ENCODE measurements at places on chromosomes 1 and 21.
A peak's percentile ranks its signal among the peaks of the same experiment; 100 is the strongest.

GRCh38 chr1:228356897-228357680 is 49.5 kb downstream of the TRIM11 start:
- no peak for DNase-seq

DNA sequence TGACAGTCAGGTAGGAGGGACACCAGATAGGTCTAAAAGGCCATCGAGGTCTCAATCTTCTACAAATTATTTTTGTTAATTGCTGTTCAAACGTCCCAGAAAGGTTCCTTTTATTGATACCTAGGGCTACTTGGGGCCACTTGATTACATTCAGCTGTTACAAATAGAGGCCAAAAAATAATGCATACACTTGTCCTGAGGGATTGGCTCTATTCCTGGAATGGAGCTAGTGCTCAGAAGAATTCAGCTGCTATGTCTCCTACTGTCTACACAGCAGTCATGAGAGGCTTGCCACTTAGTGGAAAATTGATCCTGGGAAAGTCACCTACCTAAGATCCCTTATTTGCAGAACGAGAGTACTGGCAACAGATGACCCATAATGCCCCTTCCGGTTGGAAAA is 498.3 kb downstream of the ADGRL2 start:
- DNase-seq, result no peak

GRCh38 chr1:84253891-84254290 is 47.6 kb upstream of the SAMD13 start:
- no peak for DNase-seq

DNA sequence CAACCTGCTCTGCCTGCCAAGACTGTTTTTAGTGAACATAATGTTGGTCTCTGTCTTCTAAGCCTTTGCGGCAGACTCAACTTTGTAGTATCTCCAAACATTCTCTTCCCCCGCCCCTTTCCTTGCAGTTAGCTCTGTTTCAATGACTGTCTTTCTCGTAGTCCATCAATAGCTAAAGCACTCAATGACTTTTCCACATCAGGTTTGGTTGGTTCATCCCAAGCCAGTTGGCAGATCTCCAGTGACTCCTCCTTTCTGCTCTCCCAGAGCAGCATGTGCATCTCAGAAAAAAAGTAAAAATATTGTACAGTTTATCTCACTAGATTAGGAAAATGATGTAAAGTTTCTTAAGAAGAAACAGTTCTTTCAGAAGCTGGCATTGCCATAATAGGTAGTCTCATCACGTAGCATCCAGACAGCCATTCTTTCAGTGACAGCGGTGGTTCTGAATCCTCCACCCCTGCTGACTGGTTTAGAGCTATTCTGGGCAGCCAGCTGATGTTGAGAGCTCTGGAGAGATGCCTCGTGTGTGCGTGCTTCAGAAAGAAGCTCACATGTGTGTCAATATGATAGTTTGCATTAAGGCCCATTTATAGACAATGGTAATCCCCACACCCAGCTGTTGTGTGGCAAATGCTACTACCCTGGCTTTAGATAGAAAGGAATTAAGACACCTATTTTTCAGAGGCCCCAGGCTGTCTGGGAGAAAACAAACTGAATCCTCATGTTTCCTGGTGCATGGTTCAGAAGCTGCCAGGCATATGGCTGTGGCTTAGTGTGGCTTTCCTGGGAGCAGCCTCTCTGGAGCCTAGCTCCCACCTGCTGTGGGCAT is 53.2 kb downstream of the CNN3 start:
- no peak for DNase-seq

- peak; percentile 49 for DNase-seq
Measured at GRCh38 chr1:67760030-67760821, 73.0 kb downstream of the GNG12 start.

GRCh38 chr21:27047283-27047657 is 80.4 kb upstream of the ADAMTS5 start:
- DNase-seq, result no peak

DNA sequence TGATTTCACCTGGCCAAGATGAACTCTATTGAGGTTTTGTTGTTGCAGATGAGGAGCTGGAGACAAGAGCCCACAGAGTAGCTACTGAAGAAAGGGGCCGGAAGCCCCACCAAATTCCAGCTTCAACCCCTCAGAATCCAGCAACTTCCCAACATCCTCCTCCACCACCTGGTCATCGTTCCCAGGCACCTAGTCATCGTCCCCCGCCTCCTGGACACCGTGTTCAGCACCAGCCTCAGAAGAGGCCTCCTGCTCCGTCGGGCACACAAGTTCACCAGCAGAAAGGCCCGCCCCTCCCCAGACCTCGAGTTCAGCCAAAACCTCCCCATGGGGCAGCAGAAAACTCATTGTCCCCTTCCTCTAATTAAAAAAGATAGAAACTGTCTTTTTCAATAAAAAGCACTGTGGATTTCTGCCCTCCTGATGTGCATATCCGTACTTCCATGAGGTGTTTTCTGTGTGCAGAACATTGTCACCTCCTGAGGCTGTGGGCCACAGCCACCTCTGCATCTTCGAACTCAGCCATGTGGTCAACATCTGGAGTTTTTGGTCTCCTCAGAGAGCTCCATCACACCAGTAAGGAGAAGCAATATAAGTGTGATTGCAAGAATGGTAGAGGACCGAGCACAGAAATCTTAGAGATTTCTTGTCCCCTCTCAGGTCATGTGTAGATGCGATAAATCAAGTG is 14.3 kb downstream of the CD2 start:
- DNase-seq, result no peak

DNA sequence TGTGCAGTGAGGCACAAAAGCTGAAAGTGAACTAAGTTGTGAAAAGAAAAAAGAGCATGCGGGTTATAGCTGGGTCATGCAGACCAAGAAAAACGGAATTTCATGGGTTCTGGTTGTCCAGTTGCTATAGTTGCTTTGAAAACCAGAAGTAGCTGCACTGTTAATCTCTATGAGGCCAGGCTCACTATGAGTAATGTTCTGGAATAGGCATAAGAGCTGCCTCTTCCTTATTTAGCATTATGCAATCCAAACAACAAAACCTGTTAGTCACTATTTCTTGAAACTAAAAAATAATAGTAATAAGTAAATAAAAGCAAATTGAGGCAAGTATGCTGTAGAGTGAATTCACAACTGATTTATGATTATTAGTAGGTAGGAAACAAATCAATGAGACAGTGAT is 1383.7 kb downstream of the MRPL39 start:
- no peak for DNase-seq

Measured in NCI-H1436 (cell line).